ENCODE measurements at places on chromosomes 11 and 22.

DNA sequence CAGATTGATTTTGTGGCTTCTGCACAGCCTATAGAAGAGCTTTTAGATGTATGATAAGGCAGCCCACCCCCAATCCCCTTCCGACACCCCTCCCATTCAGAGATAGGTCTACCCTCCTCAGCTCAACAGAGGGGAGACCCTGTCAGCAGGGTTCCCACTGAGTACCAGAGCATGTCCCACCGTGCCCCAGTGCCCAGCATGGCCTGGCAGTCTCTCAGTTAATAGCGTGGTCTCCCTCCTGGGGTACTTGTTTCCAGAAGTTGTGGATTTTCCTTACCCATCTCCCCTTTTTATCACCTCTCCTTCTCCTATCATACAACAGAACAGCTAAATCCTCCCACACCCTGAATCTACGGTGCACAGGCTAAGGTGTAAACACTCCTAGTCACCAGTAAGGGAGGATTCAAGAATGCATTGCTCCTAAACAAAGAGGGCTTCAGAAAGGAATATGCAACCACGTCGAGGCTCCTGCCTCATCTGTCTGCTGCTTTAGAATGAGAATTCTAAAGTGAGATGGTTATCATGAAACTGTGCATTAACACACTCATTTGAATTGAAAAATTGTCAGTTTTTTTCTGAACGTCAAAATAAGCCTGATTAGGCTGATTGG is 6.7 kb downstream of the PLAAT2 start:
- ATAC-seq, result no peak

- no peak for ATAC-seq
Measured at GRCh38 chr11:37503411-37504059, 905.5 kb upstream of the RAG2 start.

DNA sequence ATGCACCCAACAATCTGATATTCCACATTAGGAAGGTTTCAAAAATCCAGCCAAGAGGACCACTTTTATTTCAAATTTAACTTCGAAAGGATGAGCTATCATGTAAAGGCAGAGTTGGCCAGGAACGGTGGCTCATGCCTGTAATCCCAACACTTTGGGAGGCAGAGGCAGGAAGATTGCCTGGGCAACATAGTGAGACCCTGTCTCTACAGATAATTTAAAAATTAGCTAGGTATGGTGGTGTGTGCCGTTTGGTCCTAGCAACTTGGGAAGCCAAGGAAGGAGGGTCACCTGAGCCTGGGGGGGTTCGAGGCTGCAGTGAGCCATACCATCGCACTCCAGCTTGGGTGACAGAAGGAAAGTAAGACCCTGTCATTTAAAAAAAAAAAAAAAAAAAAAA is 96.7 kb downstream of the CADM1 start:
- no peak for ATAC-seq

- ATAC-seq, result no peak
Measured at GRCh38 chr11:34488855-34489557, 24.6 kb downstream of the ELF5 start.

- ATAC-seq, result no peak
Measured at GRCh38 chr11:8352876-8353505, 89.3 kb upstream of the LMO1 start.
